NCI-H146 (cell line): ENCODE measurements at places on chromosomes 4 and X.
A peak's percentile ranks its signal among the peaks of the same experiment; 100 is the strongest.

GRCh38 chr4:56958111-56958517 is 19.3 kb downstream of the NOA1 start:
- DNase-seq, result peak; percentile 64

GRCh38 chr4:83362492-83363329 is 28.1 kb upstream of the HPSE start:
- peak; percentile 56 for DNase-seq

DNA sequence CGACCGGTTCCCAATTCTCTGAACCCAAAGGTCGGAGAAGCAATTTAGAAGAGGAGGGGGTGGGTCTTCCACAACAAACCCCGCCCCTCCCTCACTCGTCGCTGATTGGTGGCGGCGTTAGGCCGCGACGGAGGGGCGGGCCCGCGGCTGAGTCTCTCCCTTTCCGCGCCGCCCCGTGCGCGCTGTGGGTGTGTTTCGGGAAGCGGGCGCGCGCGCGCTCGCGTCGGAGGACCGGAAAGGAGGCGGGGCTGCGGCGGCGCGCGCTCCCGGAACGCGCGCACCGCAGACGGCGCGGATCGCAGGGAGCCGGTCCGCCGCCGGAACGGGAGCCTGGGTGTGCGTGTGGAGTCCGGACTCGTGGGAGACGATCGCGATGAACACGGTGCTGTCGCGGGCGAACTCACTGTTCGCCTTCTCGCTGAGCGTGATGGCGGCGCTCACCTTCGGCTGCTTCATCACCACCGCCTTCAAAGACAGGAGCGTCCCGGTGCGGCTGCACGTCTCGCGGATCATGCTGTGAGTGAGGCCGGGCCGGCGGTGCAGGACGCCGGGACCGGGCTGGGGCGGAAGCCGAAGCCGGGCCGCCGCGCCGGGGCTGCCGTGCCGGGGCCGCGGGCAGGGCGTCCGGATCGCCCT is at the start of gene SPCS3:
TSS of gene SPCS3 (plus strand) at position 263 of the 636 bp plus-strand sequence. CDS start at position 374, 111 bp downstream.
- peak; percentile 89 for DNase-seq

GRCh38 chr4:76615999-76616398 is 181.0 kb downstream of the SHROOM3 start:
- no peak for DNase-seq

DNA sequence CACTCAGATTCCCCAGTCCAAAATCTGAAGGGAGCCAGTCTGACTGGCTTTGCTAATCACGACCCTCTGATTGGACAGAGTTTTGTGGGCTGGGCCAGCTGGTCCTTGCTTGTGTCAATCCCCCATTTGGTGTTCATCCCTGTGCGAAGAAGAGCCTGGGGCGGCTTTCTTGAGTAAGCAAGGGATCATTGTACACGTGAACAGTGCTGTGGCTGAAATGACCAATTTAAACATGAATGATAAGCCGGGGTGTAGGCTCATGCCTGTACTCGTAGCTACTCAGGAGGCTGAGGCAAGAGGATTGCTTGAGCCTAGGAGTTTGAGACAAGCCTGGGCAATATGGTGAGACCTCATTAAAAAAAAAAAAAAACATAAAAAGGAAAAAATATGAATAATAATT is 379.1 kb downstream of the RAPGEF2 start:
- DNase-seq, result no peak

- no peak for DNase-seq
Observed at GRCh38 chr4:142160509-142160908, 524.1 kb downstream of the IL15 start.

DNA sequence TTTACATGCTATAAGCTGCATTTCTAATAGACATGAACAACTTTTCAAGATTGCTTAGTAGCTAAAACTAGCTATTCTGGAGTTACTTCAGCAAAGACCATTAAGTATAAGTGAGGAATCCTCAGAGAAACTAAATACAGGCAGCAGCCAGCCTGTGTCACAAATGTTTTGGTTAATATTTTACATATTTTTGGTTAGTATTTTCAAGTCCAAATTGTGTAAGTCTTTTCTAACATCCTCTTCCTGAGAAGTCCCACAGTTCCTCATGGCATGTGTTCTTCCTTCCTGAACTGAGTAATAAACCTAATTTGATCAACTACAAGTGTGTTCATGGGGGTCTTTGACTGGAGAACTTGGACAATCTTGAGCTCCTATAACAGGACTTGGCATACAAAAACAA is 42.4 kb upstream of the MCF2 start:
- DNase-seq, result no peak

GRCh38 chr4:176839656-176840055 is 46.9 kb upstream of the VEGFC start:
- no peak for DNase-seq

- DNase-seq, result peak; percentile 59
Observed at GRCh38 chr4:68271851-68272357, 26.4 kb upstream of the TMPRSS11B start.

- DNase-seq, result no peak
Observed at GRCh38 chr4:141789716-141790115, 153.3 kb downstream of the IL15 start.

GRCh38 chr4:41119867-41120295 is 94.5 kb downstream of the APBB2 start:
- DNase-seq, result no peak

- no peak for DNase-seq
Observed at GRCh38 chr4:125388613-125389012, 73.9 kb downstream of the FAT4 start.

DNA sequence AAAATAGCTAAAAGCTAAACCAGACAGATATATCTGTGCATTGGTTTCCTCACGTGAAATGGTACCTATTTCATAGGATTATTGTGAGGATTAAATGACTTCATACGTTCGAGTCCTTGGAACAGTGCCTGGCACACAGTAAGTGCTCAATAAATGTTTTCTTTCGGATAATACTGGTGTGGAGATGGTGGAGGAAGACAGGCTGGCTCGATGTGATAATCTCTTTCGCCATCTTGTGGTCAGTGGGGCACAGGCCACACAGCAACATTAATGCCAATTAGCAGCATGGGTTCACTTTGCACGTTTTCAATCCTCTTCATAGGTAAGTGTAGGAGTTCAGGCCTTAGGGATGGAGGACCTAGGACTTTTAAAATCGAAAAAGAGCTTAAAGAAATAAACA is 9.3 kb downstream of the PAGE4 start:
- DNase-seq, result peak; percentile 20

- DNase-seq, result no peak
Observed at GRCh38 chrX:31333165-31333831, 261.5 kb upstream of the FTHL17 start.

DNA sequence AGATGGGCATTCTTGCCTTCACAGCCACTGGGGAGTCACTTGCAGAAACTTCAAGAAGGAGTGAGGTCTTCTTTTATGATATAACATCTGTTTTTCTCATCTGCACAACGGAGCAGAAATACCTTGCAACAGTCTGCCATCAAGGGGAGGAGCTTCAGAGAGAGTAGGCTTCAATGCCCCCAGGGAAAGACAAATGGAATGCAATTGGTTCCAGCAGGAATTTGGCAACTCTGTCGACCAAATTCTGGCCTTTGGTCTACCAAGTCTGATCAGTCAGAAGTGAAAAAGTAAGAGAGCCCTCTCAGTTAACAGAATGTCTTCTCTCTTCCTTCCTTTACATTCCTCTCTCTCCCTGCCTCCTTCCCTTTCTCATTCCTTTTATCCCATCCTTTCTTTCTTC is 229.3 kb downstream of the IDS start:
- DNase-seq, result no peak

DNA sequence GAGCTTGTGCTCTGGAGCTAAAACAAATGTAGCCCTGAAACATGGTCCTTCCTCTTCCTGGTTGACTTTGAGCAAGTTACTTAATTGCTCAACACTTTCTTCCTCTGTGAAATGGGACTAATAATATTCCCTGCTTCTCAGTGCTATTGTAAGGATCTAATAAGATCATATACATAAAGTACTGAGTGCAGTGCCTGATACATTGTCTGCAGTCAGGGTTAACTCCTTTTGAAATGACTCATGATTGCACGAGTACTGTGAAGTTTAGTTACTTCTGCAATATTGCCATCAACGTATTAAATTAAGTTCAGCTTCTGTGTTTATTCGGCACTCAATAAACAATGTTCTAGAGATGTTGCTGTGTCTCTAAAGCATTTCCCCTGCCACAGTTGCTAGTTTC is 91.8 kb upstream of the HPRT1 start:
- DNase-seq, result no peak

DNA sequence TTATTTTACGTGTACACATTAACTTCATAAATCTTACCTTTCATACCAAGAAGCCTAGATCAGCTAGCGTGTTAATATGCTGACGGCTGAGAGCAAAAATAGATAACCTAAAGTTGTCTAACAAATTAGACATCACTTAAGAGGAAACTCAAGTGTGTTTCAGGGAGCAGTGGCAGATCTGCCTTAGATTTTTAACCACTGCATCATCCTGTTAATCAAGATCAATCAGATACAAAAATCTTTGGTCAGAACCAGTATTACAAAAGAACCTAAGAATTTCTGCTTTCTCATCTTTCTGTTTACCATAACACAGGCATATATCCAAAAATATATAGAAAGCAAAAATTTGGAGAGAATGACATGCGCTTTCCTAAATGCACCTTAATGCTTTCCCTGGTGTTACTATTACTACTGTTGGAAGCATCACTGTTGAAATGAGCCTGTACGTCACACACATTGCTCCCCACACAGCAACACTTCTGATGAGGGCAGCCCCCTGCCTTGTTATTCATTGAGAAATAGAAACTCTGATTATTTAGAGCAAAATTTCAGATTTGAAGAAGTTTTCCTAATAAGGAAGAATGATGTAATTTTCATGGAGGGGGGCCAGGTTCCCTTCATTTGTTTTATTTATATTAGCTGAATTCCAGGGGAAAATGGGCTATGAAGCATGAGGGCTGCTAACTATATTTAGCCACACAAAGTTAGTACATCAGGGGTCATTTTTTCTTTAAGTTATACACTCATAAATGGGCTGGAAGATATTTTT is 152.3 kb downstream of the CBR4 start:
- DNase-seq, result no peak

DNA sequence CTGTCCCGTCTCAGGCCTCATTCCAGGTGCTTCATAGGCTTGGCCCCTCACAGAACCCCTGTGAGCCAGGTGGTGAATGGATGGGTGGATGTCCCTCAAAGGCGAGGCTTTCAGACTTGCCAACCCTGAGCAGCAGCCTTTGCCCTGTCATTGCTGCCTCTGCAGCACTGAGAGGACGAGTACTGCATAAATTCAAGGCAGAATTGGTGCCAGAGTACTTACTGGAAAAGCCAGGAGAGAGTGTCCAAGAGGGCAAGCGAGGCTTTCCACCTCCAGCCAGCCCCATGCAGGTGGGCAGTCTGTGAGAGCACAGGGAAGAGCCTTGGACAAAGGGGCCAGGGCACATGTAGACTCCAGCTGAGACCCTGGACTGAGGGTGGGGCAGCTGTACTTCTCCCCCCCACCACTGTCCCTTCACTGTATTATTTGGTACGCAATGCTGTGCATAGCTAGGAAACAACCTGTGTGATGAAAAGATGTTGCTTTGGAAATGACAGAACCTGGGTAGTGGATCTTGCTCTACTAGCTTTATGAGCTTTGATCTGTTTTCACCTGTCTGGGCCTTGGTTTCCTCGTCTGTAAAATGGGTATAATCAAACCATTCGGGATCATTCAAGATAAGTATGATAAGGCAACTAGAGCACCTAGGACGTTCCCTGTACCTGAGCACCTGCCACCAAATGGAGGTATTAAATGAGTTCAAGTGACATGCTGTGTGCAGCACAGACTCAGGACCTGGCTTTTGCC is 224.9 kb upstream of the PSAPL1 start:
- no peak for DNase-seq

- DNase-seq, result no peak
Observed at GRCh38 chr4:38958453-38959190, 73.6 kb downstream of the TMEM156 start.

DNA sequence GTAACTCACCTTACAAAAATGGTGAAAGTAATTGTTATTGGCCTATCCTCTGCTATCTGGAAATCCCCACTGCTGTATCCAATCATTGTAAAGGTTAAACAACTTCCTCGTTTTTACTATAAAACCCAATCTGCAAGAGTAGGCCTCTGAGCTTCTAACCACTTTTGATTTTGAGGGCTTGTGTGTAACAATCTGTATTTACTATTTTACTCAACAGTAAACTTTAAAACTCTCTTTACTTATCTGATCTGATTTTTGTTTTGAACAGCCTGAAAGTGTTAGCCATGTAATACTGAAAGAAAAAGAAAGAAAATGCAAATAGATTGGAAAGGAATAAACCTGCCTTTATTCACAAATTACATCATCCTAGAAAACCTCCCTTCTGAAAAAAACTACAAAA is 63.1 kb downstream of the SLC10A7 start:
- DNase-seq, result no peak

- no peak for DNase-seq
Observed at GRCh38 chr4:151228189-151229119, 48.5 kb upstream of the PRSS48 start.

DNA sequence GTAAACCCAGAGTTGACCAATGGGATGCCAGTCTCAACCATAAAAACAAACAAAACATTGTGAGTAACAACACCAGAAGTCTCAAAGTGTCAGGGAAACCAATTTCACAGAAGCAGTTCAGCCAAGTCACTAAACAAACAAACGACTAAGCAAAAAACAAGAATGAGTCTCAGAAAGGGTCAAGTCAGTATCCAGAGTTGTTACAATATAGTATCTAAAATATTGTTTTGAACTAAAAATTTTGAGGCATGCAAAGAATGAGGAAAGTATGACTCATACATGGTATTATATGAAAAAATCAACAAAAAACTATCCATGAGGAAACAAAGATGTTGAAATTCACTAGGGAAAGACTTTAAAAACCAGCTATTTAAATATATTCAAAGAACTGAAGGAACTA is 70.6 kb downstream of the AR start:
- DNase-seq, result no peak

DNA sequence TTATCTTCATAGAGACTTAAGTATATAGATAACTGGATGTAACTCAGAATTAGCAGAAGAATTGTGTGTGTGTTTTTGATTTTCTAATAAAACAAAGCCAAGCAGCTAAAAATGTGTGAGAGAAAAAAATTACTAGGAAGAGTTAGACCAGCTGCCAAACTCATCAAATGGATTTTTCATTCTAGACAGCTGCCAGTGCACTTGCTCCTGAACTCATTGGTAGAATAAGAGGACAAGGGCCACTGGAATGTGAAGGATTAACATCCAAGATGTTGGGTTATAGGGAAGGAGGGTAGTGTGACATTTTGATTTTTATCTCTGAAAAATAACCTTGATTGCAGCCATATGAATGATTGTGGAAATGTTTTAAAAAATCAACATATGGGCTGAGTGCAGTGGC is 49.7 kb downstream of the EGF start:
- no peak for DNase-seq

GRCh38 chrX:149950681-149951080 is 12.4 kb upstream of the EOLA2 start:
- no peak for DNase-seq

GRCh38 chr4:156328882-156329281 is 375.2 kb upstream of the CTSO start:
- no peak for DNase-seq

- DNase-seq, result no peak
Observed at GRCh38 chrX:45842926-45843315, 642.2 kb upstream of the DIPK2B start.

DNA sequence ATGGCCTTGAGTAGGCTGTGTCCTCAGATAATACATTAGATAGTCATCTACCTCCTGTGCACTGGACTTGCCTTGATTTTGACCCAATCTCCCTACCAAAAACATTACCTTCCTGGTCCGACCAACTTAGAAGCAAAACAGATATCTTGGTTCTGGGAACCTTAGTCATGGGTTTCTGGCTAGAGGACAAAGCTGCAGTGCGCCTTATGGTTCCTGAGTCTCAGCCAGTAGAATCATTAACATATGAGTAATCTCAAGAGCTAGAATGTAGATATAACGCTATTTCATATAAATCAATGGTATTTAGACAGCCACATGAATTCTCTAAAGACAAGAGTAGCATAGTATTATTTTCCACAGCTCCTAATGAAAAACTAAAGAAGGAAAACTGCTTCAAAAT is 83.1 kb downstream of the GRIA3 start:
- DNase-seq, result no peak
